Glomerular endothelial cell (primary cell): ENCODE measurements at places on chromosomes 5 and 9.

GRCh38 chr5:9820691-9821449, 190.7 kb upstream of the TAS2R1 start:
- DNase-seq, result no peak

DNA sequence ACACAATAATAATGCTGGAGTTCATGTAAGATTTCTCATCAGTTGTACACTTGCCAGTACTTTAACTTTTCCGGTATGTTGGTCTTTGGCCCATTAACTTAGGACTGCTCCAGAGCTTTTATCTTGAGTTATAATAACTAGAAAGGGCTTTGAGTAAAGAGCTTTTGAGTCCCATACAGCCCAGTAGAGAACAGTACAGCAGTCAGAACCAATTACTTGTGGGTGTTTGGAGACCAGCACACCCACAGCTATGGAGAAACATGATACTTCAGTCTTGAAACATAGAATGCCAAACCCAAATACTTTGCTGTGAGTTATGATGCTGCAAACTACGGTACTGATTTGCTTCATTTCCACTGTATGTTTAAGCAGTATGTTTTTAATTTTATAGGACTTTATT, 374.3 kb downstream of the CCDC171 start:
- DNase-seq, result no peak

DNA sequence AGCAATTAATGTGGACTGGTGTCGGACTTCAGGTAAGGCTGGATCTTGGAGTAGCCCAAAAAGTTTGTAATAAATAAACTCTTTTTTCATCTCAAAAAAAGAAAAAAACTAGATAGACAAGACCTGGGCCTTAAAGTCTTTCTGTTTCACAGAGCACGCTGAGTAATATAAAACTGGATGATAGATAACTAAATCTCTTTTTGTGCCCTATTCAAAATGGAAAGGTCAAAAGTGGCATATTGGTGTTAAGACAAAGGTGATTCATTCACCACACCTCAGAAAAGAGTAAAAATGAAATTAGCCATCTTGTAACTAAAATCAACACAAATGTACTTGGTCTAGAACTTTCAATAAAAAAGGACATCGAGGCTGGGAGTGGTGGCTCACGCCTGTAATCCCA, 30.3 kb upstream of the RFK start:
- DNase-seq, result no peak

- DNase-seq, result no peak
Measured at GRCh38 chr5:120252839-120253238, 211.3 kb upstream of the PRR16 start.

DNA sequence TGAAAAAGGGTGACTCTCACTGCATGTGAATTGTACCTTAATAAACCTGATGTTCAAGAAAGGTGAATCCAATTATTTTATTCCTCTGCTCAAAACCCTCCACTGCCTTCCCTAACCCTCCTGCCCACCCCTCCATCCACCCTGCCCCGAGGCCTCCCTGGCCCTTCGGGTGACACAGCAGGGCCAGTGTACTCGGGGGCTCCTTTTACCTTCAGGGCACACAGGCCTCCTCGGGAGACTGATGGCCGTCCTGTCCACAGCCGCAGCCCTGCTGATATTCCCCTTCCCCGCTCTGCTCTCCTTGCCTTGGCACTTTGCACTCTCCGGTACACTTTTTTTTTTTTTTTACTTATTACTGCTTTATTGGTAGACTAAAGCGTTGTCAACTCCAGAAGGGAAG, 234.0 kb downstream of the CACNA1B start:
- no peak for DNase-seq

DNA sequence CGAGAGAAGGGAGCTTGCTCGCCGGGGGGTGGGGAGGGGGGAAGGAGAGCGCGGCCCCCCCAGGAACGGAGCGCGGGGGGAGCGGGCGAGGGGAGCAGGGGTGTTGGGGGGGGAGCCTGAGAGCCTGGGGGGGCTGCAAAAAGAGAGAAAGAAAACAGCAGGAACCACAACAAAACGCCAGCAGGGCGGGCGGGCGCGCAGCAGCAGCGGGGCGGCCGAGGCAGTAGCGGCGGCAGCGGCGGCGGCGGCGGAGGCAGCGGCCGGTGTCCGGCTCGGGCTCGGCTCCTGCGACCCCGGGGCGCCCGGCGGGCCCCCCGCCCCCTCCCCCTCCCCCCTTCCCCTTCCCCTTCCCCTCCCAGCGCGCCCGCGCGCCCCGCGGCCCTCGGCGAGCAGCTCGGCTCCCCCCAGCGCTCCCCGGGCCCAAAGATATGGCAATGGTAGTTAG, 1.6 kb downstream of the NR2F1 start:
- DNase-seq, result no peak
